T-helper 22 cell (primary cell): ENCODE measurements at places on chromosomes 3 and 15.

GRCh38 chr3:28322464-28322863, 26.1 kb upstream of the ZCWPW2 start:
- no peak for DNase-seq

DNA sequence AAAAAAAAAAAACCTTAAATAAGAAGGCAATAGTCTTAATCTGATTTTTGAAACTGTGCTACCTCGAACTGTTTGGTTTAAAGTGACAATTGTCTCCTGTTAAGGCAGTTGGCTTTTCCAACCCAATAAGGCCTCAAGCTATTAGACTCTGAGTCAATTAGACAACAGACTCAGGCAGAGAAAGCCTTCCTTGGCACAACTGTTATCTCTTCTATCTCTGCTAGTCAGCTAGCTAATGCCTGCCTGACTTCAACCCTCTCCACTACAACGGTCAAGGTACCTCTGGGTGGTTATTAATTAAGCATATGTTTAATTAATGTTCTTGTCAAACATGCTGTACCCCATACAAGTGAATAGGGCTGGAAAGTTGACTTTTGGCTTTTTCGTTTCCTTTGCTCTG, 110.2 kb upstream of the NLGN1 start:
- DNase-seq = no peak

DNA sequence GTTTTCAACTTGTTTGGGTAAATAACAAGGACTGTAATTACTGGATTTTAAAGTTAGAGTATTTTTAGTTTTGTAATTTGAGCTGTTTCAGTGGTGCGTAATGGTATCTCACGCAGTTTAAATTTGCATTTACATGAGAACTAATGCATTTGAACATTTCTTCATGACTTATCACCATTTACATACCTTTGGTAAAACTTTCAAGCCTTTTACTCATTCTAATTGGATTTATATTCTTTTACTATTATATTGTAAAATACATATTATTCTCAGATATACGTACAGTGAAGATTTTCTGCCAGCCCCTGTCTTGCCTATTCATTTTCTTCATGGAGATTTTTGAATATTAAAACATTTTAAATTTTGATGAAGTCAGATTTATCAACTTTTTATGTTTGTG, 703.8 kb downstream of the MECOM start:
- no peak for DNase-seq

DNA sequence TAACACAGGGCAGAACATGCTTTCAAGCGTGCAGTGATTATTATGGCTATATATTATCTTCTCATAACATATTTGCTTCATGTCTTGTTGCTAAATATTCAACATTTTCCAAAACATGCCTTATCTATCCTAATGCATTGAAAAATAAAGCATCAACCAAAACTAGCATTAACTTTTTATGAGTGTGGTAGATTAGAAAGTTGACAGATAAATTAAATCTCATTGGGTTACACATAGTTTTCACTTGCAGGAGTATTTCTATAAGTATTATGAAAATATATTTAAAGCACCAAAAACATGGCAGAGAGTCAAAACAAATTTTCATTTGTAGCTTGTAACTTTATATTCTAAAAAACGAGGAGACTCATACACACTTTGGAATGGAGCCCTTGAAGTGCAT, 141.5 kb downstream of the CADM2 start:
- DNase-seq = no peak

DNA sequence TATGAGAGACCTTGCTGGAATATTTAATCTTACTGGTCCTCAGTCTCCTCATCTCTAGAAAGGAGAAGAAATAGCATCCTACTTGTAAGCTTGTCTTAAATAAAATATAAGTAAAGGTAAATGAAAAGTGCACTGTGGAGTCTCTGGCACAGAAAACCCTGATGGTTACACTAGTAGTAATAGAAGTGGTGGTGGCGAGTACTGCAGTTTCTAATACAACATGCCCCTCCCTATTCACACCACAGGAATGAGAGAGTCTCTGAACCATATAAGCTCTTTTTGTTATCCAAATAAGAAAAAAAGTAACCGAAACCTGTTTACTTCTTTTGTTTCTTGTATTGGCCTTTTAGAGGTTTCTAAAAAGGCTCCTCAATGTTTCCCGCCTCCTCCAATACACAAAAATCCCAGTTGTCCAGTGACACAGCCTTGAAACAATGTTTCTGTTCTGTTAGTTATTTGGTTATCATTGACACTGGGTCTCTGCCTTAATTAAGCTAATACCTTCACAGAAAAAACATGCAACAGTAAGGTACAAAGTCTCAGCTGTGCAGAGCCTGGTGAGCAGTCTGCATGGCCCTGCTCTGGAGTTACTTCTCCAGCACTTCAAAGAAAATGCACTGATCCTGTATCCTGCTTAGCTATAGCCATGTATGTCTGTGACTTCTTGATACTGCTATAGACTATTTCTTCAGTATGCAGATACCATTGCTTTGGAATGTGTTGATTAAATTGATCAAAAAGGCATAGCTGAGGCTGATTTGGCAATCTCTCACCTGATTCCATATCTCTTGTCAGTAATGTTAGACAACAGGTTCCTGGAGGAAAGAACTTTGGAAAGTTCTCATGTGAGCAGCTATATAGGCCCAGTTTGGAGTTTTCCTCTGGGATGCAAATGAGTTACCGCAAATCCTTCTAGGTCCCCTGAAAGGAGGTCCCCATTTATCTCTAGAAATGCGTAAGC, 315.6 kb upstream of the IL12A start:
- DNase-seq = no peak

DNA sequence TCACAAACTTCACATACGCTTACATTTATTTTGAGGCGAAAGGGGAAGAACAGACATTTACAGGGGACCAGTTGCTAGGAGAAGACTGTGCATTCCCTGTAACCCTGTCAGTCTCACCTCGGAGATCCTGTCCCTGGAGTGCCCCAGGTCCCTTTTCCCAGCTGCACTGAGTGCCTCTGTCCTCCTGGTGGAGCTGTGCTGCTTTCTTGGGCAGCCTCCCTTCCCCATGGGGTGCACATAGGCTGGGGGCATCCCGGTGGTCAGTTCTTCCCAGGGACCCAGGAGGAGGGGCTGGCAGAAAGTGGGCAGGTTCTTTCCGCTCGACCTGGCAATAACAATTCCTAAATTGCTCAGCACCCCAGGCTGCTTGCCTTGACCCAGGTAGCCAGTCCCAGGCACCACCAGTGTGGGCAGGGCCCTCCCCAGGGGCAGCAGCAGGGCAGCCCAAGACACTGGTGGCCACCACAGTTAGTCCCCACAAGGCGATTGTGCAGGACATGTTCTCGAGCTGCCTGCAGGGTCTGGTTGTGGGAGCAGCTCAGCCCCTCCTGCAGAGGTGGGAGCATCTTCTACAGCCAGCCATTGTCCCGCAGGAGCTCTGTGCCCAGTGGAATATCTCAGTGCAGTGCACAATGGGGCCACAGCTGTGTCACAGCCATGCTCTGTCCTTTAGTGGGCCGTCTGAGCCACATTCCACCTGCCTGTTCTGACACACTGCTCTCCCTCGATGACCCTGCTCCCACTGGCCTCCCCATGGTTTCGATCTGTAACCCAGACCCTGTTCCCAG, 36.3 kb downstream of the APBA2 start:
- DNase-seq = no peak

DNA sequence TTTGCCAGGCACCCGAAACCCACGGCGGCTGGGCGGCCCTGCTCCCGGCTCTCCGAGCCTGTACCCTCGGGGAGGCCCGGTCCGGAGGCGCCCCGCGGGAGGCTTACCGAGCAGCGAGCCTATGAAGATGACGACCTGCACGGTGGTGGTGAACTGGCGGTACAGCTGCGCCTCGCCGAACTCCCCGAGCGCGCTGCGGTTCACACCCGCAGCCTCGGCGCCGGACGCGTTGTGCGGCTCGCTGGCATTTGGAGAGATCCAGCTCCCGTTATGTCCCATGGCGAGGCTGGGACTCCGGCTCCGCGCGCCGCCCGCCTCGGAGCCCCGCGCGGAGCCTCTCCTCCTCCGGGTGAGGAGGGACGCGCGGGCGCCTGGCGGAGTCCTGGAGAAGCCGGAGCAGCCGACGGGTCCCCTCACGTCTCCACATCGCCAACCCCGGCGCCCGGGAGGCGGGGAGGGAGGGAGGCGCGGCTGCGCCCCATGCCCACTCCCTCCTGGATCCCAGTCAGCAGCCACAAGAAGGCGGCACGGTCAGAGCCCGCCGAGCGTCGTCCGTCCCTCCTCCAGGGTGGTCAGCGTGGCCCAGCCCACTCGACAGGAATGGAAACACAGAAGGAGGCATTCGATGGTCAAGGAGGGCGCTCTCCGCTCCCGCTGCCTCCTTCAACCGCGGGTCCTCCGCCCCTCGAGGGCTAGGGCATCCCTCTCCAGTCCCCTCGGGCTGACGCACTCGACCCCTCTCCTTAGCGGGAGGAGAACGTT, at the start of gene GPR176:
TSS of gene GPR176 (minus strand) at position 519 of the 762 bp plus-strand sequence. CDS start at position 279, 240 bp downstream.
- no peak for DNase-seq

DNA sequence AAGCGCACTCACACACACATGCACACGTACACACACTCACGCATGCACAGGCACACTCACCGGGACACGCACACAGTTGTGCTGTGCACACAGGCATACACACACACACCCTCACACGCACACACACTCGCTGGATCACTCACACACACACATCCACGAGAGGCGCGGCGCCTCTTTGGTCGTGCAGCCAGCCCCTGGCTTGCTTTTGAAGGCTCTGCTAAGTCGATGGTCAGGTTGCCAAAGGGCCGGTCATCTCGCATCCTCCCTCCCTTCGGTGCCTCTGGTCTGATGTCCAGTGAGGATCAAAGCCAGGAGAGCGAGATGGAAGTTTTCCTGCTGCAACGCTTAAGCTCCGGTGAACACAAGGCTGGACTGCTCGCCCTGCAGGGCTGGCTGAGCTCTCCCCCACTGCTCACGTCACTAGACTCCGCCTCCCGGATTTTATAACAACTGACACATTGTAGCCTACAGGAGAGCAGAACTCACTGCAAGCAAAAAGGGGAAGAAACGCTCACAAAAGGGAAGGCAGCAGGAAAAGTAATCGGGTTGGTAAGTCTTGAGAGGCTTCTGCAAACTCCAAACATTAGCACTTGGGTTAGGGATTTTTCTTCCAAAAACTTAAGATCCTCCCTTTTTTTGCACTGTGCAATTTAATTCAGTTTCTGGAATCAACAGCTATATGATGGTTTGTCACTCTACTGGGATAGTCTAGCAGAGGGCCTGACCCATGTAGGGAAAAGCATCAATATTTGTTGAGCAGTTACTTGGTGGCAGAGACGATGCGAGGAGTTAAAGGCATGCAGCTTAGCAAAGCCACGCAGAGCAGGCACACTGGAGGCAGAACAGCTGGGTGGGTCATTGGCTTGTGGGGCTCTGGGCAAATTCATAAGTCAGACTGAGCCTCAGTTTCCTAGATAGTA, at the start of gene SRGAP3:
TSS of gene SRGAP3 (minus strand) at position 374 of the 920 bp plus-strand sequence. CDS start 695 bp downstream, outside the sequence.
- peak; percentile 54 for DNase-seq
